ENCODE measurements at places on chromosomes 6 and 20. TPM values are rescaled to one million over a fixed set of nuclear protein-coding genes. Genes with fewer than 3 reads are reported as not detected.

GRCh38 chr20:63363981-63364561, 2.9 kb upstream of the CHRNA4 start:
- DNase-seq, result no peak
- H3K36me3 ChIP-seq, result no peaks in the 10 kb centered on the region
- no peak overlapping the region for H3K4me3 ChIP-seq
- H3K27me3 ChIP-seq, result peaks cover 74% of the 10 kb centered on the region
- no peak overlapping the region for H3K27ac ChIP-seq
- no peaks in the 10 kb centered on the region for H3K4me1 ChIP-seq

DNA sequence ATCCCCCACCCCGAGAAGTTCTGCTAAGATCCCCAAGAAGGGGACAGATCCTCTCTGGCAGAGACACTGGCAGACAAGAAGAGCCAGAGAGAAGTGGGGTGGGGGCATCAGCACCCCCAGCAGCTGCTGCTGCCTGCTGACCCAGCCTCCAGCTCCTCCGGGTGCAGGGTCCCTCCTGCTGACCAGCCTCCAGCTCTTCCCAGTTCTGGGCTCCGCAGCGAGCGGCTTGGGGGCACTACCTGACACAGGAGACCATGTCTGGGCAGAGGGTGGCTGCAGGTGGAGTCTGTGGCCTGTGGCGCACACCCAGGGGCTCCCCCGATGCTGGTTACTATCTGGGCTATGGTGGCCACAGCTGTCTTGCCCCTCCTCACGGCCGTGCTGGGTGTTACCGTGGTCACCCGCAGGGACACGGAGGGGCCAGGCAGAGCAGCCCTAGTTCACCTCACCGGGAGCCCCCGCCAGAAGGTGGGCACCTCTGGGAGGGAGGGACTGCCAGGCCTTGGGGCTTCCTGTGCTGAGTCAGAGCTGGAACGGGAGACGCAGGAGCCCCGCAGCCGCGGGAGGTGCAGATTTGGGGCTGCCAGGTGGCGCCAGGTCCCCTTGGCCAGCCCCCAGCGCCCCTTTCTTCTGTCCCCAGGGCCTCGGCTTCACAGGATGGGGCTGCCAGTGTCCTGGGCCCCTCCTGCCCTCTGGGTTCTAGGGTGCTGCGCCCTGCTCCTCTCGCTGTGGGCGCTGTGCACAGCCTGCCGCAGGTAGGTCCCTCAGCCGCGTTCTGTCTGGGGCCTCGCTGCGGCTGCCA, 630 bp downstream of the LIME1 start:
- DNase-seq, result no peak
- no peaks in the 10 kb centered on the region for H3K27me3 ChIP-seq
- peaks cover 73% of the 10 kb centered on the region for H3K36me3 ChIP-seq
- H3K4me3 ChIP-seq, result no peak overlapping the region
- H3K27ac ChIP-seq, result no peak overlapping the region

CLPSL1 gene
- total RNA-seq, result not detected

GRCh38 chr6:43393602-43394001, 24.2 kb upstream of the ZNF318 start:
- DNase-seq, result no peak
- no peak overlapping the region for H3K27ac ChIP-seq

VWA7 gene
- not detected for total RNA-seq

All from SJSA1 (cell line).